ENCODE measurements at places on chromosomes 12 and 14.

DNA sequence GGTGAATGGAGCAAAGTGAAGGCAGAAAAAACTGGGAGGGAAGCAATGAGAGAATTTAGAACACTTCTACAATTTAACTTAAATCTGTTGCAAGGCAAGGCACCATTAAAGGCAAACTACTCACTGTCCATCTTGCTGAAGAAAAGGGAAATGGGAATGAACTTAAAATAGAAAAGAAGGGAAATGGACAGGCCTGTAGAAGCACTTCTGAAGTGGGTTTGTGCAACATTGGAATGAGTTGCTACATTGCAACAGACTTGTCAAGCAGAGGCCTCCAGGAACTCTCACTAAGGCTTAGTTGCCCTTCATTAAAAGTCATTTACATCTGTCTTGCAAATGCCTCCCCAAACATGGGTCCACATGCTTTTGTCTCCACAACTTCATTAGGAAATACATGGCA is 13.7 kb upstream of the OR10AD1 start:
- DNase-seq: no peak

GRCh38 chr14:65832431-65833266 is 420.1 kb downstream of the FUT8 start:
- DNase-seq: peak; percentile 23

DNA sequence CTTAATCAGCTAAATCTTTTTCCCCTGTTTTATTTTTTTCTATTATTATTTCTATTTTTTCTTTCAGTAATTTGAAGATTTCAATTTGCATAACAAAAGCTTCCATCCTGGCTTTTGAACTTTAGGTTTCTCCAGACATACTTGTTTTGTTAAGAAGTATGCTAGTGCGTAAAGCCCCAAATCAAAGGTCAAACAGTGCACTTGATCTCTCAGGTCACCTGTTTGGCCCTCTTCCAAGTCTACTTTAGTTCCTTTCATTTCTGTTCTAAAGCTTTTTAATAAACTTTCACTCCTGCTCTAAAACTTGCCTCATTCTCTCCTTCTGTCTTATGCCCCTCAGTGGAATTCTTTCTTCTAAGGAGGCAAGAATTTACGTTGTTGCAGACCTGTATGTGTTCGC is 54.6 kb upstream of the ATXN7L3B start:
- DNase-seq: no peak

DNA sequence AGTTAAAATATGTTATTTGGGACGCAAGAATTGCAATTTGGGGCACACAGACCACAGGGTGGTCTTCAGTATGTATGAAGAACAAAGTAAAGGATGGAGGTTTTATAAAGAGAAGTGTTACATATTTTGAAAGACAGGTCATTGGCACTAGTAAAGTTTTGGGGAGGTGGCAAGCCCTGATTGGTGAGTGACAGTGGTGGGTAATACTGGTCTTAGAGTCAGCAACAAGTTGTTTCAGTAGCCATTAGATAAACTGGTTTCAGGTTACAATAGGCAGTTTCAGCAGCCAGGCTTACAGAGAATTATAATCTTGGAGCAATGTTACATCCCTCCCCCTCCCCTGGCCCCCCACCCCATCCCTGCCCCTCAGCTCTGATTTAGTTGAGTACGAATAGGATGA is 17.5 kb downstream of the MARK3 start:
- DNase-seq: peak; percentile 38

DNA sequence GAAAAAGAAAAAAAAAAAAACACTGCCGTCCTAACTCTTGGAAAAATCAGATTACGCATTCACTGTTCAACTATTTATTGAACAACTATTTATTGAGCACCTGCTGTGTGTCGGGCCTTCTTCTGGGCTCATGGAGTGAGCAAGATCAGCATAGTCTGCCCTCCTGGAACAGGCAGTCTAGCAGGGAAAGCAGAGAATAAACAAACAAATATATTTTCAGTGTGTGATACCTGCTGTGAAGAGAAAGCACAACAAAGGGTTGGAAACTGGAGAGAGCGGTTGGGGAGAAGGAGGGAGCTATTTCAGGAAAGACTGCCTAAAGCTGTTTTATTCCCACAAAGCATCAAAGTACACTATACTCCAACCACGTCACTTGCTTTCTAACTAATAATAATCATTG is 10.8 kb downstream of the PROX2 start:
- no peak for DNase-seq

DNA sequence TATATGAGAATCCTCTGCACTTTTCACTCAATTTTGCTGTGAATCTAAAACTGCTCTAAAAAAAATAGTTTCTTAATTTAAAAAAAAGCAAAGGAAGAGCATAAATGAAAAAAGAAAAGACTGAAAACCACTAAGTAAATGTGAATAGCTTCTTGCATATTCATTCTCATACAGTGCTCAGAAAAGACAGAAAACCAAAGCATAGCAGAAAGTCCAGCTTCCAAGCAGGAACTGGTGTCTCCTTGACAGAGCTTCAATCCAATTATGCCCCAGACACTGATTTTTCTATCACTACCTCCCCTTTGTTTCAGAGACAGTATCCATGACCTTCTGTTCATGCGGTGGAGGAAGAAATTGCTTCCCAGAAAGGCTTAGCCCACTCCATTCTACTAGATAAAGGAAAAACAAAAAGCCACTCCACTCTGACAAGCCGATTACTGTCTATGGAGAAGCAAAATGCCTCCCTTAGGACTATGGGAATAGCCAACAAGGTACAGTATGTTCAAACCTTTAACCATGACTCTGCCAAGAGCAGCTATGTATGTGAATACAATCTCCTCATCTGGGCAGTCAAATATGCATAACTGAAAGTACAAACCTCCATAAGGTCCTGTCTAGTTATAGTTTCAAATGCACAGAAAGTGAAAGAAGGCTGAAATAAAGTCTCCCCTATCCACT is 40.6 kb downstream of the ATF7 start:
- DNase-seq: no peak

DNA sequence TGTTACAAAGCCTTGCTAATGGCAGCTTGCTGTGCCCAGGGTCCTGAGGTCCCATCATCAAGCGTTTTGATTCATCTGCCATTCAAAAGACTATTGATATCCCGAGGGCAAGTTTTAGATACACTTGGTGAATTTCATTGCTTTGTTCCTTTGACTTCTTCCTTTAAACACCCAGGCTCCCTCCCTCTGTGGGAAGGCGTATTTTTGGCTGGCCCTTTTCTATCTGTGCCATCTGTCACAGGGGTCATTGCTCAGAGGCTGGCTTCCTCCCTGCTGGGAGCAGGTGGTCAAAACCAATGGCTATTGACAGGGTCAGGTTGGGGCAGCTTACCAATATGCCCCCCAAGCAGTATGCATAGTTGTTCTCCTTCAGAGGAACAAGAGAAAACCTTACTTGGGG is 40.0 kb downstream of the SCN8A start:
- DNase-seq: no peak

DNA sequence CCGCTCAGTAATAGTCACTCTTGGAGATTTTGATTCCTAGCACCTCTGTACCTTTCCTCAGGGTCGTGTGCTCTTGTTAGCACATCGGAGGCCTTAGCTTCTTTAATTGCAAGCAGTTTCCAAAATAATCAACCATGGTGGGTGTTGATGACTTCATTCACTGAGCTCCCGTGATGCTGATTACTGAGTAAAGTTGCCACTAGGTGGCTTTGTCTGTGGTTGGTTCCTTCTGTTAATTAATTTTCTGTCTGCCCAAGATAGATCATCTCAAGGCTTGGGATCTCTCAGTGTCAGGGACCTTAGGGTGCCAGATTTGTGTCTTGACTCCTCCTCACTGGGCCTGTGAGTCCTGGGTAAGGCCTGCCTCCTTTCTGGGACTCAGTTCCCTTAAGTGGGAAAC is 54.3 kb downstream of the PTPN11 start:
- DNase-seq: peak; percentile 17

- no peak for DNase-seq
Observed at GRCh38 chr14:99156090-99156425, 115.9 kb downstream of the BCL11B start.

DNA sequence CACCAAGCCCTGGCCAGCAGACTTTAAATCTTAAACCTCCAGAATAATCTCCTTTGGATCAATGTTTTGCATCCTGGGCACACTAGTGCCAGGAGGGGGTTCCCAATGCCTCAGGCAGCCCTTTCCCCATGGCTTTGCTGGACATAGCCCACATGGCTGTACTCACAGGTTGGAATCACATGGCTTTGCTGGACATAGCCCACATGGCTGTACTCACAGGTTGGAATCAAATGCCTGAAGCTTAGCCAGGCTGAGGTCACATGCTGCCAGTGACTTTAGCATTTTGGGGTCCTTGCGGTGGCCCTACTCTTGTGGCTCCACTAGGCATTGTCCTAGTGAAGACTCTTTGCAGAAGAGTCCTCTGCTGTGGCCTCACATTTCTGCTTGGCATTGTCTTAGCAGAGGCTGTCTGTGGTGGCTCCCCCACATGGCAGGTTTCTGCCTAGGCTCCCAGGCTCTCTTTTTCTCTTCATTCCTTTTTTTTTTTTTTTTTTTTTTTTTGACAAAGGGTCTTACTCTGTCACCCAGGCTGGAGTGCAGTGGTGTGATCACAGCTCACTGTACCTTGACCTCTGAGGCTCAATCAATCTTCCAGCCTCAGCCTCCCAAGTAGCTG is 13.0 kb downstream of the FLVCR2 start:
- DNase-seq: no peak

DNA sequence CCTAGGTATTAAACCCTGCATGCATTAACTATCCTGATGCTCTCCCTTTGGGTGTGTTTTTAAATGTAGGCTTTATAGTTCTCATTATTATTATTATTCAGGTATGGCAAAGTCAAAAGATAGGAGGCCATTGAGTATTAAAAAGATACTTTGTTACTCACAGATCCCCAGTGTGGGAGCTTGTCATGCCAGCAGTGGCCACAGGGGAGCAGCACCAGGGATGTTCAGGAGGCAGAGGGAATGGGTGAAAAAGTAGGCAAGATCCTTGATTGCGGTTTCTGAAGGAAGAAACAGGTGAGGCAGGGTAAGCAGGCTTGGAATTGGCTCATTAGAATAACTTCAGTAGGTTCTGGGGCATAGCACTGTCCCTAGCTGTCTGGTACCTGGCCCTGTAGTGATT is 382.2 kb downstream of the MED13L start:
- DNase-seq: peak; percentile 37

- no peak for DNase-seq
Observed at GRCh38 chr12:27769142-27769673, 10.8 kb upstream of the KLHL42 start.

DNA sequence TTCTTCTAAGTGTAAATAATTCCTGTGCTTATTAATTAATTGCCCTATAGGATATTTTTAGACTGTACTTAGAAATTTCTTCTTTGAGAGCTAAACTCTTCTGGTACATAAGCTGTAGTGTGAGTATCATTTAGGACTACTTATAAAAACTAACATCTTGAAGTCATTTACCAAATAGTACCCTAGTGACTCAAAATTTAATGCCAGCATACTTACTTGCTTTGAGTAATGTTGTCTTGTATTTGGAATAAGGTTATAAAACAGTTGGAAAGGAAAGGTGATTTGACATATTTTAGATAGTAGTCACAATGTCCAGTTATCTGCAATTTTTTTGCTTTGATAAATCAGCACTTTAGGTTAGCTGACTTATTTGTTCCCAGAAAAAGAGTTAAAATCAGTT is 39.1 kb downstream of the SPATA7 start:
- no peak for DNase-seq

Data from HEK293T (cell line).